ENCODE measurements at places on chromosomes 5 and 9.

- no peak for DNase-seq
Observed at GRCh38 chr9:17137566-17137965, 2.7 kb downstream of the CNTLN start.

GRCh38 chr5:115580941-115581340 lies 21.3 kb downstream of the TICAM2 start:
- no peak for DNase-seq

DNA sequence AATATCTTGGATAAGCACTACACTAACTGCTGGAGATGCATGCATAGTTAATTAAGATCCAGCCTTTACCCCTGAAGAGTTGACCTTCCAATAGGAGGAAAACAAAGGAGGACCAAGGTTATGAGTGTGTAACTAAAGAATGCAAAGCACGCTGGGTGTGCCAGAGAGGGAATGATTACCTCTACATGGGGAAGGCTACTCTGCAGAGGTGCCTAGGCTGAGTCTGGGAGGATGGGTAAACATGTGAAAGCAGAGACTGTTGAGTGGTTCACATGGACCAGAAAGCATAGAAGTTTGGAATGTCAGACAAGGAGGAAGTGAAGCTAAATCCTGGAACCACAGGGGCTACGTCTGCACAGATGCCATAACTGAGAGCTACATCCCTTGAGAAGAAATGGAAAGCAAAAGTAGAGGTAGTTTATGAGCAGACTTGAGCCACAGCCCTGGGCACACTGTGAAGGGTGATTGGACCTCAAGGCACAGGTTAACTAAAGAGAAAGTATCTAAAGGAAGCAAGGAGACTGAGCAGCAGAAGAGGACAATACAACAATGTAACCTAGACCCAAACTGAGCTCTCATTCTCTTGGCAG lies 176.2 kb downstream of the DENND1A start:
- DNase-seq, result no peak

DNA sequence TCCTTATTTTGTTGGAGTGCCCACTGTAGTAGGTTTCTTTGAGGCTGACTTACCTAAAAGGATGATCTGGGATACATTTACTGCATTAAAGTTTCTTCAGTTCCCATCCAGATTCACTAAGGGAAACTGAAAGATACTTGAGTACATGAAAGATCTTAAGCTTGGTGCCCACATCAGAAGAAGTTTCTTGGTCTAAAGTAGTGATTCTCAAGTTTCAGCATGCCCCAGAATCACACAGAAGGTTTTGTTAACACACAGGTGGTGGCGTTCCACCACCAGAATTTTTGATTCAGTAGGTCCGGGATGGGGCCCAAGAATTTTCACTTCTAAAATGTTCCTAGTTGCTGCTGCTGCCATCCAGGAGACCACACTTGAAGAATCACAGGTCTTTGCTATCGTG lies 171.0 kb downstream of the ZNF462 start:
- DNase-seq, result no peak

GRCh38 chr5:138784590-138784989 lies 31.4 kb downstream of the CTNNA1 start:
- DNase-seq, result no peak

Data from stimulated activated CD4-positive, alpha-beta T cell treated with anti-CD3 and anti-CD28 coated beads, Interleukin-15, amount 100 ng/mL, for 1 hour (primary cell).